DMS53 (cell line): ENCODE measurements at places on chromosomes 6 and 20.

DNA sequence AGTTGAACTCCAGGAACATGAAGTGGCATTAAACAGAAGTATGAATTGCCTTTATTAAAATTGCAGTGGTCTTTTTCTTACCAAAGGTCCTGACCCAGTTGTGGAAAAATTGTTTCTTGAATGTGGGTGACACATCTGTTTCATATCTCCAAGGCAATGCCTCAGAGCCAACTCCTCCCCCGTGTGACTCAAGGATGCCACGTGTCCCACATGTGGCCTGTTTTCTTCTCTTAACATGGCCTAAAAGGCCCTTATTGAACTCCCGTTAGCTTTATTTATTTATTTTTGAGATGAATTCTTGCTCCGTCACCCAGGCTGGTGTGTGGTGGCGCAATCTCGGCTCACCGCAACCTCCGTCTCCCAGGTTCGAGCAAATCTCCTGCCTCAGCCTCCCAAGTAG lies 128.4 kb upstream of the ESR1 start:
- no peak for DNase-seq

- no peak for DNase-seq
These were observed 285.3 kb upstream of the CDH4 start for GRCh38 chr20:60966766-60967165.

- no peak for DNase-seq
These were observed 25.9 kb downstream of the SF3B5 start for GRCh38 chr6:144069506-144069905.

GRCh38 chr6:4969609-4970285 lies 34.1 kb downstream of the RPP40 start:
- no peak for DNase-seq

DNA sequence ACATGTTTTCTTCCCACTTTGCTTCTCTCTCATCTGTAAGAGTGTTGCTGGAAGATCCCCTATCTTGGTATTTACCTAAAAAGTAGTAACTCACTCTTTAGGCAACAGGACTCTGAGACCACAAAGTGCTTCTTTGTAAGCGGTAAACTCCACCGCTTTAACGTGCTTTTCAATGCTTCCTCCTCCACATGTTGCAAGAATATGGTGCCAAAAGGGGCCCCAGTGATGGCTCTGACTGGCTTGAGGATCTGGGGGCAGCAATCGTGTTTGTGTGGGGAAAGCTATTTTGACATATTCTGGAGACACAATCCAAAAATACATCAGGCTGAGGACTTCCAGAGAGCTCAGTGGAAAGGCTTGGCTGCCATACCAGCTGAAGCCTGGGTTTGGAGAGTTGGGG lies 12.4 kb upstream of the CPNE5 start:
- DNase-seq = no peak

GRCh38 chr6:30714263-30714662 lies 2.8 kb downstream of the MDC1 start:
- DNase-seq = no peak

GRCh38 chr20:9927224-9927623 lies 88.3 kb upstream of the PAK5 start:
- DNase-seq = no peak
